ENCODE measurements at places on chromosomes 3 and 15. TPM values are rescaled to one million over a fixed set of nuclear protein-coding genes. Genes with fewer than 3 reads are reported as not detected.

DNA sequence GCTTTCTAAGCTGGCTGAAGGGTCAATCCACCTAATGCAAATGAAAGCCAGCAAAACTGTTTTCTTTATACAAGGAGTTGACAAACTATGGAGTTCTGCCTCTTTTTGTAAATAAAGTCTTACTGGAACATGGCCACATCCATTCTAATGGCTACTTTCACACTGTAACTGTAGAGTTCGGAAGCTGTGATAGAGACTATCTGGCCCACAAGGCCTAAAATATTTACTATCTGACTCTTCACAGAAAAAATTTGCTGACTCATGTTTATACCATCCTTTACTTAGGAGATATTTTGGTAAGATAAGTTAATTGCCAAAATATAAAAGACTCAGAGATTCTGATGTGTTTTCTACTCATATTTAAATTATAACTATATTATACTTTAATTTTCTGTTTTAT is 93.7 kb upstream of the GK5 start:
- H3K36me3 ChIP-seq, result peaks cover 11% of the 10 kb centered on the region
- DNase-seq, result no peak
- no peak overlapping the region for H3K4me3 ChIP-seq
- H3K27ac ChIP-seq, result no peak overlapping the region
- no peaks in the 10 kb centered on the region for H3K27me3 ChIP-seq
- no peaks in the 10 kb centered on the region for H3K4me1 ChIP-seq

- no peak overlapping the region for H3K4me3 ChIP-seq
- no peak overlapping the region for H3K27ac ChIP-seq
- H3K27me3 ChIP-seq, result no peaks in the 10 kb centered on the region
- no peaks in the 10 kb centered on the region for H3K36me3 ChIP-seq
- no peak for DNase-seq
Observed at GRCh38 chr3:54817628-54818027, 110.2 kb downstream of the LRTM1 start.

DNA sequence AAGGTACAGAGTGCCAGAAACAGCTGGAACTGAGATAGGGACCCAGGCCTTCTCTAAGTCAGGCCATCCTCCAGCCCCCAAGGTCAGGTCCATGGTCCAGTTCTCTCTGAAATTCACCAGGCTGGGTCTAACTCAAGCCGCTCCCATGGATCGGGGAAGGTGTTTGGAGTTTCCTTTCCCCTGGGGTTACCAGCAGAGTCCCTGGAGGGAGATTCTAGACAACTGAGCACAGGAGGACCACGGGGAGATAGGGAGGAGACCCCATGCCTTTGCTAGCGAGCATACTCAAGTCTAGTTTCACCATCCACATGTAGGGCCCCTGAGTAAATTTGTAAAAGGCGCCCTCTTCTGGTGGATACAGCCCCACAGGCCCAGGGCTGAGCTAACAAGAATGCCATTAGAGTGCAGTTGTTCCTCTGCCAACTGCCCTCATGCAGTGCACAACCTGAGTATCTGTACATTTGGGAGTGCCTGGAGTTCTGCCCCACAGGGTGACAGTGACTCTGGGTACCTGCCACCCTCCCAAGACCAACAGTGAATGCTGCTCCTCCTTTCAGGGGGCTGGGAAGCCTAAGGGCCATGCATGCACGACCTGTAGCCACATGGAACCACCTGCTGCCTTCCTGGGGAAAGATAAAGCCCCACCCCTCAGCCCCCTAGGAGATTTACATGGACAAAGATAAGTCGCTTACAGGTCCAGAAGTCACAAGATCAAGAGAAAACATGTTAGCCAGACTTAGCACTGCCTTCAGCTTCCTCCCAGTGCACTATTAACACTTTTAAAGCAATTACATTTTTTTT is 89.0 kb downstream of the IQSEC1 start:
- peak; percentile 57 for DNase-seq
- no peaks in the 10 kb centered on the region for H3K27me3 ChIP-seq
- H3K27ac ChIP-seq, result no peak overlapping the region
- no peak overlapping the region for H3K4me3 ChIP-seq

GRCh38 chr15:76366714-76367113 is 30.1 kb downstream of the ISL2 start:
- no peak for DNase-seq
- H3K4me3 ChIP-seq, result no peak overlapping the region
- H3K4me1 ChIP-seq, result no peaks in the 10 kb centered on the region
- no peaks in the 10 kb centered on the region for H3K36me3 ChIP-seq
- no peak overlapping the region for H3K27ac ChIP-seq

DNA sequence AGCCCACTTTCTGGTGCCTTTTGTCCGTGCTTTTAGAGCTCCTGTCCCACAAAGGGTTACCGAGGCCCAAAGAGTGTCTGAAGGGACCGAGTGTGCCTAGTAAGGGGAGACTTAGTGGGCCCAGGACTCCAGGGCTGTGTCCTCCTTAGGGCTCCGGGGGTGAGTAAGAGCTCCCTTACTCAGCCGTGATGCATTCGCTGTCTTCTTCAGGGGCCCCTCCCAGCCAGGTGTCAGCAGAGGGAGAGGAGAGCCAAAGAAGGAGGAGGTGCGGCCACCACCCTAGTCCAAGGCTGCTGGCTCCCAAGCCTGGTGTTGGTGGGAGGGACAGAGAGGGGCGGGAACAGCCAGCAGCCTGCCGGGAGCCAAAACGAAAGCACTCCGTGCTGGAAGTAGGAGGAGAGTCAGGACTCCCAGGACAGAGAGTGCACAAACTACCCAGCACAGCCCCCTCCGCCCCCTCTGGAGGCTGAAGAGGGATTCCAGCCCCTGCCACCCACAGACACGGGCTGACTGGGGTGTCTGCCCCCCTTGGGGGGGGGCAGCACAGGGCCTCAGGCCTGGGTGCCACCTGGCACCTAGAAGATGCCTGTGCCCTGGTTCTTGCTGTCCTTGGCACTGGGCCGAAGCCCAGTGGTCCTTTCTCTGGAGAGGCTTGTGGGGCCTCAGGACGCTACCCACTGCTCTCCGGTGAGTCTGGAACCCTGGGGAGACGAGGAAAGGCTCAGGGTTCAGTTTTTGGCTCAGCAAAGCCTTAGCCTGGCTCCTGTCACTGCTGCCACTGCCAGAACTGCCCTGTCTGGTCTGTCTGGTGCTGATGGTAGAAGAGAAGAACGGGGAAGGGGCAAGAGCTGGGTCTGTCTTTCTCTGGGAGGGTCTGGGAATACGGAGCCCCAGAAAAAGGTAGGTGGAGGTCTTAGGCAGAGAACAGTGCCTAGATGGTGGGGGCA is at the start of gene IL17RC:
Gene IL17RC (plus strand): TSS at position 365 of the 947 bp plus-strand sequence. CDS start 218 bp downstream, at position 583.
- H3K27ac ChIP-seq, result peak within 1 kb of the TSS; percentile 56
- H3K4me3 ChIP-seq, result peak within 1 kb of the TSS; percentile 41
- peaks cover 13% of the 10 kb centered on the region for H3K27me3 ChIP-seq
- peaks cover 26% of the 10 kb centered on the region for H3K4me1 ChIP-seq

- no peaks in the 10 kb centered on the region for H3K27me3 ChIP-seq
- DNase-seq, result no peak
- no peaks in the 10 kb centered on the region for H3K36me3 ChIP-seq
- H3K4me3 ChIP-seq, result no peak overlapping the region
- peaks cover 32% of the 10 kb centered on the region for H3K4me1 ChIP-seq
- no peak overlapping the region for H3K27ac ChIP-seq
Observed at GRCh38 chr15:31084176-31084575, 17.3 kb downstream of the TRPM1 start.

The PRTG gene
- 0.99 TPM for total RNA-seq

The ANKRD63 gene
- not detected for total RNA-seq

GRCh38 chr15:33026614-33027013 is 167.9 kb downstream of the FMN1 start:
- H3K27me3 ChIP-seq, result no peaks in the 10 kb centered on the region
- H3K27ac ChIP-seq, result peak overlapping the region; percentile 94
- DNase-seq, result no peak
- H3K4me1 ChIP-seq, result peaks cover 45% of the 10 kb centered on the region

Data from thymus (tissue), 14 donors.